ENCODE measurements at places on chromosomes 4 and X.

DNA sequence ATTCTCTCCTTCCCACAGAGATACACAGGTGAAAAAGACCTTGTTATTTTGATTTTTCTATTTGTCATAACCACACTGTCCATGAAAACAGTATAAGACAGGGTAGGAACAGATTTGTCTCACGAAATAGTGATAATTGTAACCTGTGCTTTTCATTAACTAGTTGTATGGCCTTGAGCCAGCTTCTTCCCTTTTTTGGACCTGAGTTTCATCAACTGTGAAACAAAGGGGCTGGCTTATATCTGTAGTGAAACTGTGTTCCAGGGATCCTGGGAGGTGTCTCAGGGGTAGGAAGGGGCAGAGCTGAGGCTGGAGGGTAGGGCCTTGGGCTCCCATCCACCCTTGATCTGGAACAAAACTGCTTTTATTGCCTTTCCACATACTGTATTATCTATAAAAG, 50.9 kb downstream of the MED28 start:
- DNase-seq, result no peak

- no peak for DNase-seq
These were observed 41.7 kb downstream of the FAM193A start for GRCh38 chr4:2578106-2578505.

- no peak for DNase-seq
These were observed 12.5 kb downstream of the HS3ST1 start for GRCh38 chr4:11416071-11416766.

- no peak for DNase-seq
These were observed 68.2 kb downstream of the TRMT44 start for GRCh38 chr4:8508740-8509139.

GRCh38 chrX:116357329-116357728, 79.1 kb upstream of the SLC6A14 start:
- no peak for DNase-seq

DNA sequence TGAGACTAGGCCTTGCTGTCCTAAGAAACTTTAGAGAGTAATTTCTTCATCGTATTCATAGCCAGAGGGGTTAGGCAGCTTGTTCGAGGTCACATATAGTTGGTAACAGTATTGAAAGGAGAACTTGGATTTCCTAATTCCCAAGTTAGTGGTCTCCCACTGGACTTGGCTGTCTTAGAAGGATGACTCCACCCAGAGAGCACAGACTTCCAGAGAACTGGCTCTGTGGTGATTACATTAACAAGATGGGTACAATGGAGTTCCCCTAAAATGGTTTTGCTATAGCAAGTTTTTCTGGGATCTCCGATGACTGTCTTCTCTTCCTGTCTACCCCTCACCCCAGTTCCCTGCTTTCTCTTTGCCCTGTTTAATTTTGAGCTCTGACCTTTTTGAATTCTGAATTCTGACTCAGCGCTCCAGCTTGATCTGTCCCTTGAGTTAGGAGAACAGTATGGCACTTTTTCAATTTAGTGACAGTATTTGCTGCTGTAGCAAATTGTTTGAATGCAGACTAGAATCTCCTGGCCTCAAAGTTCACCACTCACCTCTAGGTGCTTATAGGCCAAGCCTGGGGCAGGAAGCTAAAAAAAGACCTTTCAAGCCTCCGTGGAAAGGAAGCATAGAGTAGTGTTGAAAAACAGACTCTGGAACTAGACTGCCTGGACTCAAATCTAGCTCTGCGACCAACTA, 6.9 kb downstream of the MSN start:
- no peak for DNase-seq

DNA sequence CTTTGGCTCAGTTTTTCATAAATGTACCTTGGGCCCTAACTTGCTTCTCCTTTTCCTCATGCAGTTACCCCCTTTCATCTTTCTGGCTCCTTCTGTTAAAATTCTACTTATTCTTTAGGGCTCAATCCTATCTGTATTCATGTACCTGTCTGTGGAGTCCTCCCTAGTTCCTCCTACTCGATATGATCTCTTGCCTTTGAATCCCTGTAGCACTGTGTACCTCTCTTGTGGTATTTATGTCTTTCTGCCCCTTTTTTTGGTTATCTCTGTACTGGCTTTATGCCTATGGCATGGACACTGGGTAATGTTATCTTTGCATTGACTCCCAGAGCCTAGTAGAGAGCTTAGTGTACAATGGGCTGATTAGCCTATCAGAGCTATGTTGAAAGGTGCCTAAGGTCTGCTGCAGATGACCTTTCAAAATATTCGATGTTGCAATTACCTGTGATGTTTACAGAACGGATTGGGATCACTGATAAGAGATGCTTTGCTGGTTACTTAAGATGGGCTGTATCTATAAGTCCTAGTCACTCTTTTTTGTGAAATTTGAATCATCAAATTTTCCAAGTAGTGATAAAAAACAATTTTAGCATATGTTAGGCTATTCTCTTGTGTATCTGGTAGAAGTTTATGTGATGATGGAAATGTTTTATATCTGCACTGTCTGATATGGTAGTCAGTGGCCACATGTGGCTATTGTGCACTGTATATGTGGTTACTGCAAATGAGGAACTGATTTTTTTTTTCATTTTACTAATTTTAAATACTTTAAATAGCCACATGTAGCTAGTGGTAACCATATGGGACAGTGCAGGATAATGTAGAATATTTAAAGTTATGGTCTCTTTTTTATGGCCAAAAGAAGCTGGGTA, 33.5 kb downstream of the TMEM164 start:
- DNase-seq, result no peak

All from T-helper 2 cell (primary cell).